ENCODE measurements at places on chromosomes 1 and 21. TPM values are rescaled to one million over a fixed set of nuclear protein-coding genes. Genes with fewer than 3 reads are reported as not detected.

BCL2L15 gene
- not detected for total RNA-seq

KCNA3 gene
- 0.64 TPM for total RNA-seq

AMY2A gene
- not detected for total RNA-seq

NUF2 gene
- total RNA-seq = 11.2 TPM

ASTN1 gene
- total RNA-seq = 0.32 TPM

TMEM69 gene
- 20.7 TPM for total RNA-seq

F13B gene
- not detected for total RNA-seq

ZNF593OS gene
- not detected for total RNA-seq

HAPLN2 gene
- 1.9 TPM for total RNA-seq

KIF26B gene
- 2.7 TPM for total RNA-seq

MSTO1 gene
- total RNA-seq = 6.9 TPM

HEYL gene
- 0.48 TPM for total RNA-seq

KRTAP19-3 gene
- not detected for total RNA-seq

OR2L13 gene
- total RNA-seq = not detected

DAB1 gene
- total RNA-seq = not detected

GNAT2 gene
- total RNA-seq = not detected

RGL1 gene
- total RNA-seq = 21.4 TPM

CFHR4 gene
- total RNA-seq = not detected

SLC9C2 gene
- total RNA-seq = not detected

KCNN3 gene
- 0.13 TPM for total RNA-seq

PAPPA2 gene
- 1.3 TPM for total RNA-seq

AMPD1 gene
- total RNA-seq = not detected

SPRR5 gene
- total RNA-seq = not detected

KCNQ4 gene
- total RNA-seq = 0.08 TPM

PTAFR gene
- total RNA-seq = 0.13 TPM

MROH9 gene
- not detected for total RNA-seq

GBP1 gene
- total RNA-seq = 22.9 TPM

SFPQ gene
- total RNA-seq = 138 TPM

SLC26A9 gene
- total RNA-seq = not detected

MROH7 gene
- 0.16 TPM for total RNA-seq

BRINP2 gene
- total RNA-seq = 0.39 TPM

FCRL1 gene
- total RNA-seq = not detected

OR2M3 gene
- total RNA-seq = not detected

TFF2 gene
- not detected for total RNA-seq

TRNP1 gene
- total RNA-seq = 66.3 TPM

LCE1E gene
- not detected for total RNA-seq

SLC25A34 gene
- 0.26 TPM for total RNA-seq

CYP4X1 gene
- 0.32 TPM for total RNA-seq

TEDDM1 gene
- total RNA-seq = not detected

ST6GALNAC3 gene
- total RNA-seq = 4.7 TPM

CLEC20A gene
- total RNA-seq = not detected

LORICRIN gene
- total RNA-seq = not detected

GRIK3 gene
- total RNA-seq = not detected
